ENCODE measurements at places on chromosomes 3 and 15. TPM values are rescaled to one million over a fixed set of nuclear protein-coding genes. Genes with fewer than 3 reads are reported as not detected.

The EPHB3 gene
- 0.83 TPM for total RNA-seq

The OR5H15 gene
- total RNA-seq: not detected

The TTC14 gene
- total RNA-seq: 23.1 TPM

The CYP8B1 gene
- total RNA-seq: not detected

The ZNF860 gene
- total RNA-seq: 0.56 TPM

The MKRN3 gene
- under 0.01 TPM for total RNA-seq

The BNC1 gene
- total RNA-seq: 0.54 TPM

The KBTBD13 gene
- not detected for total RNA-seq

The RLBP1 gene
- not detected for total RNA-seq

The TRAT1 gene
- not detected for total RNA-seq

The MCF2L2 gene
- total RNA-seq: under 0.01 TPM

The KPNA1 gene
- 112 TPM for total RNA-seq

The PAK6 gene
- total RNA-seq: not detected

The GPR62 gene
- not detected for total RNA-seq

The CPN2 gene
- total RNA-seq: not detected

GRCh38 chr3:177746337-177746933 lies 549.2 kb upstream of the TBL1XR1 start:
- DNase-seq: peak; percentile 83

- DNase-seq: no peak
Observed at GRCh38 chr15:45326741-45327140, 51.6 kb downstream of the GATM start.

DNA sequence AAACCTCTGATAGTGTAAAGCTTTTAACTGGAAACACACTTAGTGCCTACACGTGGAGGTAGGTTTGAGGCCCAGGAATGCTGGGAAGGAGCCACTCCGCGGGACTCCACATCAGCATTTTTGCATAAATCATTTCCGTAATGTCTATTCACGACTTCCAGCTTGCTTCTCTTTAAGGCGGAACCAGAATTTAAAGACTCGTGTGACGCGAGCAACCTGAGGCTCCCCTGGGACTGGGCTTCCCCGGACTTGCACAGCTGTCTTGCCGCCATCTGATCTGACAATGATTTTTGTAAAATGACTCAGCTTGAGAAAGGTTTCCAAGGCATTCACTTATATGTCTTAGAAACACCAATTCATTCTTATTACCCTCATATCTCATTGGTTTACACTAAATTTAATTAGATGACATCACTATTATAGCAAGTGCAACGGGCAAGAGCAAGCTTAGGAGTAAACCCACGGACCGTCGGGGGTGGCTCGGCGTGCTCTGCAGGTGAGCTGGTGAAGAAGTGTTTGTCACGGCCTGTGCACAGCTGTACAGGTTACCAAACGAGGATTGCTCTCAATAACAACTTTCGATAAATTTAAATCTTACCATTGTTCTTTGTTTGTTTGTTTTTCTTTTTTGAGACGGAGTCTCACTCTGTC lies 95.2 kb downstream of the CHSY1 start:
- peak; percentile 56 for DNase-seq

- DNase-seq: no peak
Observed at GRCh38 chr3:143595456-143596077, 252.7 kb downstream of the SLC9A9 start.

- peak; percentile 55 for DNase-seq
Observed at GRCh38 chr3:184816614-184817013, 4.6 kb downstream of the VPS8 start.

DNA sequence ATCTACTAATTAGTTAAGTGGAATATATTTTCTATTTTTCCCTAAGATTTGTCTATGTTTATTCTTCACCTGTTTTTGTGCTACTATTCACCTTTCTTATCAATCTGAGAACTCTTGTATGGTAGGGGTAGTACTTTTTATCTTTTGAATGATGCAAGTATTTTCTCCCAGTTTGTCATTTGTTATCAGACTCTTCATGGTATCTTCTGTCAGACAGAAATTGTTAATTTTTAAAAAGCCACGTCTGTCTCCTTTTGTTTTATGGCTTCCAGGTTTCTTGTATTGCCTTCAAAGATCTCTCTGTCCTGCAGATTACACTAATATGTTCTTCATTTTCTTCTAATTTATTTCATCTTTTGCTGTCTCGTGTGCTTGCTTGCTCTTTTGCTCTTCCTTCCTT lies 184.3 kb downstream of the PCCB start:
- no peak for DNase-seq

GRCh38 chr15:73940061-73940981 lies 14.1 kb downstream of the LOXL1 start:
- DNase-seq: no peak

DNA sequence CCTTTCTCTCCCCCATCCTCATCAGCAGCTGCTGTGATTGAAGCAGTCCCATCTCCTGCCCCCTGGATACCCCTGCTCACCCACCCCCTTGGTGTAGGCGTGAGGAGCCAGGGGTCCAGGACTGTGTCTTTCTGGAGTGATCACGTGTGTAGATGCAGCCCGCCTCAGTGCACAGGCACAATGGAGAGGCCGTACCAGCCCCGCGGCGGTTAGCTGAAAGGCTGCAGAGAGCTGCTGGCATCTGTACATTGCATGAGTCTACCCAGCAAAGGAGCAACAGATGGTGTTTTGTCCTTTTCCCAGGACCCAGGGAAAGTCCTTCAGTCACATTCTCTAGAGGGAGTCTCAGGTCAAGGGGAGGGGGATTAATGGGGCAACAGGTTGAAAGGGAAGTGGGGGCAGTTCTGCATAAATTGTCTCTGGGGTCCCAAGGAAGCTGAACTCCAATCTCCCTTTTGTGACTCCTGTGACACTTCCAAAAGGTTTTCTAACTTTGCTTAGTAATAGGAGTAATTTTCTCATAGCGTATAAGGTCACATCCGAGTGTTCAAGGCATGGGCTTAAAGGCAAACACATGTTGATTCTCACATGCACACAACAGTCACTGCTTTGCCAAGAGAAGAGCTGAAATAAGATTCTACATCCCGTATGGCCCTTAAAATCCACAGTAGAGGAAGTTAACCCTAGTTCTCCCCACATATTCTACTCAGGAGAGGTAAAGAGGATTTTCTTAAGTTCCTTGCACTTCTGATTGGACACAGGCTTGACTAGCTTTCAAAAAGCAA lies 7.1 kb downstream of the CSPG5 start:
- DNase-seq: no peak

DNA sequence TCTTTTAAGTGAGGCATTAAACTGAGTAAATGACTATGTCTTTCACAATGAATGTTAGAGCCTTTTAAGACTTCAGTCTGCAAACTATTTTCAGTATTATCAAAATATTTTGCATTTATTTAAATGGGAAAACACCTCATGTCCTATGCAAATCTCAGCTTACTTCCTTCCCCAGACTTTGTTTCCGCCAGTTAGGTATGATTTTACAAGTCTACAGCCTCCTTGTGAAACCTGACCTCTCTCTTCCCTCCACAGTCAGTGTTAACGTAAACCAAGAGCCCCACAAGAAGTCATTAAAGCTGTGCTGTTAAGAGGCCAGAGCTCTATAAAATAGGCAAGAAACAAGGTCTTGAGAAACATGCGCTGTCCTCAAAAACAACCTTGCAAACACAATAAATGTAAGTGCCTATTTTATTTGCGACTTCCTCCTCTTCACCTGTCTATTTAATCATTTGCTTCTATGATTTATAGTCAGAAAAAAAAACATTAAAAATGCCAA lies 48.3 kb downstream of the PRTG start:
- peak; percentile 83 for DNase-seq

DNA sequence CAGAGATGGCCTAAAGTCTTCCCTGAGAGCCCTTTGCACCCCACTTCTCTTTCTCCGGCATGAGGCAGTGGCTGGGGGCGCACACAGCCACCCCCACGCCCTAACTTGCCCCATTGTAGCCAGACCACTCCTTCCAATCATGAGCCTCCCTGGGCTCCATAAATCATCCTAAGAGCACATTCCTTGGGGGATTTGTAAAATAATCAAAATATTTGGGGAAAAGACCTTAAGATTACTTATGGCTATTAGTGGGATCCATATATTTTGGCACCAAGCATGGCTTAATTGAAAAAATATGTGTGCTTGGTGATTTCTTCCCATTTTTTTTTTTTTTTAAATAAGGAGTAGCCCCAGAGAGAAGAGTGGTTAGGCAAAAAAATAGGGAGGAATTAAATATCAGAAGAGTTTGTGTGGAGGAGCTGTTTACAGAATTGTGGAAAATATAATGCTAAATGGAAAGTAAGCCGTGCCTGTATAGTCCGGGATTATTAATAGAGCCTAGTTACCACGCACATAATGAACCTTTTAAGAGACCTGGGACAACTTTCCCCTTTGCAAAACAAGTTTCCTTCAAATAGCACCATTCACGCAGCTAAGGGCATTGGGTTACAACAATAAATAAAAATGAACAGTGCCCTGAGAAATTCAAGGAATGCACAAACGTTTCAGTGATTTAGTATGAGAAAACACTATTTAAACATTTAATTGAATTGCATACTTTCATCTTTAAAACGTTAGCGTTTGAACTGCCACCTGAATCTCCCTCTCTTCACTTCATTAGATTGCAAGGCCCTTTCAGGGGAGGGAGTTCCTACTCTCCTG lies 46.1 kb downstream of the SMAD6 start:
- peak; percentile 85 for DNase-seq

DNA sequence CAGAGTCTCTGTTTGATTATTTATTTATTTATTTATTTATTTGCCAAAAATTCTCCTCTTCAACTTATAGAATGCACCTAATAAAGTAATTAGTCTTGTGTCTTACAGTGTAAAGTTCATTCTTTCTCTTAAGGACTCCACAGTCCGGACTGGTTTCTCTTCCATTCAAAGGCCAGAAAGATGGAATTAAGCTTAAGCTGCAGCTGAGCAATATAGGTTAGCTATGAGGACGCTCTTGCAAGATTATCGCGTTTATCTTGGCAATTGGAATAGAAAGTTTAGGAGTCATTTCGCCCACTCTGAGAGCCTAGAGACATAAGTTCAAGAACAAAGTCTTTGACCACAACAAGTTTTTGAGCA lies 15.0 kb downstream of the TAGLN3 start:
- DNase-seq: no peak

DNA sequence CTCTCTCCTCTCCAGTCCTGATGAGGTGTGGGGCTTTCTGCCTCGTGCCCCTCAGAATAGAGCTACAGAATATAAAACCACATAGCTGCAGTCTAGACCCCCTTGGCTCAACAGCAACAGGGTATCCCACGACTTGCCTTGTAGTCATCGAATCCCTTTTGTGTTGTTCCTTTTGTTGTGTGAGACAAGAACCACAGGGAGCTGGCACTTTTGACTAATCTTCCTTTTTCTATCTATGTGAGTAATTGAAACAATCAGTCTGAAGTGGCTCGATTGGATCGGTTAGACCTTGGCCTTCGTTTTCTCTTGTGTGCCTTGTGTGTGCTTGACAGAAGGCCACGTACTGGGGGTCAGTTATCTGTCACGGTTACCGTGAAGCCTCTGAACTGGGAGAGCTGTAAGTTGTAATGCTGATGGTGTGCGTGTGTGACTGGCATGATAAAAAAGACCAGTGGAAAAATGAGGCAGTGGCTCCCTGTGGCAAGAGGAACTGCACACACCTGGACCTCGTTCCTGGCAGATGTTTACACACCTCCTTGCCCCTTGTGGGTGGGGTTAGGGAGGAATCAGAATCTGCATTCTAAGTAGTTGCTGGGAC lies 23.2 kb upstream of the IQCF6 start:
- no peak for DNase-seq

- DNase-seq: no peak
Observed at GRCh38 chr3:149474250-149474817, at the start of gene TM4SF4. Gene TM4SF4 (plus strand): TSS chr3:149474697. CDS start chr3:149474878, 181 bp downstream.

GRCh38 chr3:147361454-147362420 lies 44.6 kb downstream of the ZIC4 start:
- no peak for DNase-seq

GRCh38 chr3:5057857-5058324 lies 64.2 kb upstream of the ARL8B start:
- DNase-seq: peak; percentile 85

DNA sequence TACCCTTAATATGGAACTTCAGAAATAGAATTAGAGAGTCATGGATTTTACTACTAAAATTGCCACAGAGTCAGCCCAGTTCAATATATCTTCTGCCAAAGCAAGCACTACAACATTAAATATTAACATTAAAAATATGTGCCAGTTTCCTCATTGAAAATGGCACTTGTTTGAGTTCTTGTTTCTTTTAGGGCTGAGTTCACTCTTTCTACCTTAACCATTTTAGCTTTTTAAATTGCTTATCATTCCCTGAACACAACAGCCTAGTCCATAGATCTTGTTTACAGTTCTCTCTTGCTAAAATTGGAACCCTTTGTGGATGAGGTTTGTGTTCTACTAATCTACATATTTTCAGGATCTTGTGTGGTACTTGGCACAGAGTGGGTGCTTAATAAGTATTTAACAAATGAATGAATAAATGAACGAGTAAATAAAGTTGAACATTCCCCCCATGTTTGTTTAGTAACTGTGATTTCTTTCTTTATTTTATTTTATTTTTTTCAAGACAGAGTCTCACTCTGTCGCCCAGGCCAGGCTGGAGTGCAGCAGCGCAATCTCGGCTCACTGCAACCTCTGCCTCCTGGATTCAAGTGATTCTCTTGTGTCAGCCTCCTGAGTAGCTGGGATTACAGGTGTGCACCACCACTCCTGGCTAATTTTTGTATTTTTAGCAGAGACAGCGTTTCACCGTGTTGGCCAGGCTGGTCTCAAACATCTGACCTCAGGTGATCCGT lies 46.0 kb upstream of the SLC7A14 start:
- DNase-seq: no peak

DNA sequence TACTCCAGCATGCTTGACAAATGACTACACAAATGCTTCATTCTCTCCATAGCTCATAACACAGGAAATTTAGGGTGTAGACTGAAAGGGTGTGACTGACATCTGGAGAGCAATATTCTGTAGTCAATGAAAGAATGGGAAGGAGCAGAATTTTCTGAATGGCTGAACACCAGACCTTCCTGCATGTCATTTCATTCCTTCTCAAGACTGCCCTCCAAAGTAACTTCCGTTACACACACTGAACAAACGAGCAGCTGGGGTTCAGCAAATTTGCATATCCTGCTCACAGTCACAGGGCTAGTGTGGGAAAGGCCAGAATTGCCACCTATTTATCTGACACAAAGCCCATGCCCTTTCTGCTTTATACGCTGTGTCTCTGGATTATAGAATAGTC lies 325.0 kb upstream of the CFAP20DC start:
- DNase-seq: no peak

DNA sequence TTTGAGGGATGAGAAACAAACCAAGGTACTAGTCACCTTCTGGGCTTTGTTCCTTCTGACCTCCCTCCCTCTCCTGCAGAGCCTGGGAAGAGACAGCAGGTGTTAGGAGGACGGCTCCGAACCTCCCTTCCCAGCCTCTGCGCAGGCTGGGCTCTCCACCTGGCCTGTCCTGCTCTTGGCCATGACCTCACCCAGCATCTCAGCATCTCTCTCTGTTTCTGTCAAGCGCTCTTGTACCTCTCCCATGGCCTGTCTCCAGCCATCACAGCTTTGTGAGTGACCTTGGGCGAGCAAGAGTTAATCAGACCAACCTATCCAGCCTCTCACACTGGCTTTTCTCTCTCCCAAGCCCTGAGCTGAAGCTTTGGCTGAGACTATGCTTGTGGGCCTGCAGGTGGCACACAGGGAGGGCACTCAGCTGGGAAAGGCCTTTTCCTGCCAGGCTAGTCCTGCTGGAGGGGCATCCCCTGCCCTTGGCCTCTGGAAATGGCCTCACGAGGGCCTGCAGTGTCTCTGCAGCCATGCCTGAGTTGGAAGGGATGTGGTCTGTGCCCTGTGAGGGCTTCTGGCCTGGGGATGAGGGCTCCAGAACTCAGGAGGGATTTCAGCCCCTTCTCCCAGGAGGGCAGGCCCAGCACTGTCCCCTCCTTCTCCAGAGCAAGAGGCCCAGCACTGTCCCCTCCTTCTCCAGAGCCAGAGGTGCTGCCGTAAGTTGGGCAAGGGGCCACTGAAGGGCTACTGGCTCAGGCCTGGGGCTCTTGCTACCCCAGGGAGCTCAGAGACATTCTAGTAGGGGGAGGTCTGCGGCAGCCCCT lies 2.1 kb downstream of the CHST13 start:
- DNase-seq: no peak
